ENCODE measurements at places on chromosomes 12 and 14. TPM values are rescaled to one million over a fixed set of nuclear protein-coding genes. Genes with fewer than 3 reads are reported as not detected.

The SERPINA3 gene
- total RNA-seq: 301 TPM

The EML5 gene
- 1.1 TPM for total RNA-seq

The SLC38A4 gene
- total RNA-seq: 1.5 TPM

The RIPK3 gene
- total RNA-seq: 9.2 TPM
